ENCODE measurements at places on chromosomes 13 and 19.

GRCh38 chr13:69565334-69565733 is 542.3 kb upstream of the ATXN8OS start:
- no peak for DNase-seq

- peak; percentile 98 for DNase-seq
Measured at GRCh38 chr13:53137779-53138178, 109.2 kb downstream of the OLFM4 start.

DNA sequence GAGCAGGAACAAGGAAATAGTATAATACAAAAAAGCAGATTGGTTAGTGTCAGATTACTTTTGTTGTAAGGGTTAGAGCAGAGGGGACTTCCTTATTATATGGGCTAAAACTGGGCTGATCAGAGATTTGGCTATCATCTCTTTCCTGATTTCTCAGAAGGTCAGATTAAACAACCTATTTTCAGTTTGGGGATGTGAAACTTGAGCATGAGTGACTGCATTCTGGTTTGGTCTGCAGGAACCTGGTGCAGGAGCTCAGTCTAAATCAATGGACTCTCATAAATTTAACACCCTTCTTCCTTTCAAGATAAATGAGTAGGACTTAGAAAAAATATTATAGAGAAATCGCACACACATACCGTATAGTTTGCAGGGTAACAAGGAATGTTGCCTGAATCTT is 12.9 kb upstream of the RFXAP start:
- no peak for DNase-seq

GRCh38 chr13:40496035-40496810 is 170.2 kb downstream of the FOXO1 start:
- DNase-seq: no peak

- DNase-seq: no peak
Measured at GRCh38 chr13:101795025-101795424, 342.6 kb downstream of the ITGBL1 start.
